Cerebellar nuclear complex (tissue), 1 donor: ENCODE measurements at places on chromosomes 3 and 15.

- DNase-seq: no peak
Observed at GRCh38 chr3:165805946-165806561, 31.2 kb downstream of the BCHE start.

- no peak for DNase-seq
Observed at GRCh38 chr3:187744169-187745151, 808 bp downstream of the BCL6 start.

DNA sequence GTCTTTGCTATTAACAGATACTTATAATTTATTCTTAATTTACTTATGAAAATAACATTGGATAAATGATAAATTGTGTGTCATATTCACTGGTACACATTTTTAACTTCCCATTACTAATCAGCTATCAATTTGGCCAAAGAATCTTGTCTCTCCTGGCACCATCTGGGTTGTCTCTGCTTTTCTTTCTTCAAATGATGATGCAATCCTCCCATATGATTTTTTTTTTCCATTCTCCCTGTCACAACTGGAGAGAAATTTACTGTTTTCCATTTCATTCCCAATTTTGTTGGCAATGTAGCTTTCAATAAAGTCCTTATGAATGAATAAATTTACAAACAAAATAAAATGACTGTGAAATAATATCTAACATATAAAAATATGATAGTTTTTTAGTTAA lies 743.7 kb upstream of the EPHA6 start:
- DNase-seq: no peak

DNA sequence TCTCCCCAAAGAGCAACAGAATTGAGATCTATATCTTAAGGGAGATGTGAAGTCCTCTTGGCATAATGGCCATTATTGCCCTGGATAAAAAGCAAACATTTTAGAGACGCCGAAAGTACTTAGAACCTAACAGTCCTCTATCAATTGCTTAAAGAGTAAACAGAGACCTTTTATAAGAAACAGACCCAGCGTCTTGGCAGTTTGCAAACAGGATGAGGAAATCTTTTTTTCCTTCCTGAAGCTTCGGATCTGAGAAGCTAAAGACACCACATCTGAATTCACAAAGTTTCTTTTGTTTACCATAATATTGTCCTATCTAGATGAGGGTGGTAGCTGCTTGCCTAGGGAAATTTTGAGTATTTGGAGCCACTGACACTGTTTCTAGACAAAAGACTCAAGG lies 59.9 kb upstream of the LIMD1 start:
- no peak for DNase-seq

DNA sequence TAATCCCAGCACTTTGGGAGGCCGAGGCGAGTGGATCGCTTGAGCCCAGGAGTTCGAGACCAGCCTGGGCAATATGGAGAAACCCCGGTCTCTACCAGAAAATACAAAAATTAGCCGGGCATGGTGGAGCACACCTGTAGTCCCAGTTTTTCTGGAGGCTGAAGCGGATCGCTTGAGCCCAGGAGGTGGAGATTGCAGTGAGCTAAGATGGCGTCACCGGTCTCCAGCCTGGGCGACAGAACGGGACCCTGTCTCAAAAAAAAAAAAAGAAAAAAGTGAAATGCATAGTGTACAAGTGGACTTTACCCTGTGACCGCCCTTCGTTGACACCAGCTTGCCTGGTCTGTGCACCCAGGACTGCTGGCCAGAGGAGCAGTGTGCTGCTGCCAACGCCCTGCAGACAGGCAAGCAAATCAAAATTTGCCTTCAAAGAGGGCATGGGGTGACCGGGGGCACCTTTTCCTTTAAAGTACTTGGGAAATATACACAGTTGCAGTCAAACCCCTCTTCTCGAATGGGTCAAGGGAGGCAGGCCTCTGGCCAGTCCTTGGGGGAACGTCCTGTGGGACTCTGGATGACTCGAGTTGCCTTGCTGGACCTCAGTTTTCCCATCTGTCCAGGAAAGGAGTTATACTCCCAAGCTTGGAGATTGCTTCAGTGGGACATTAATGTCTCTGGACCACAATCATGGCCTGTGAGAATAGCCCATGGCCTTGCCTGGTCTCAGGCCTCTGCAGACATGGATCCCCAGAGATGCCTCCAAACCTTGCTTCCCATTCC lies 1.0 kb downstream of the XYLB start:
- DNase-seq: no peak
